ENCODE measurements at places on chromosomes 3 and 15. TPM values are rescaled to one million over a fixed set of nuclear protein-coding genes. Genes with fewer than 3 reads are reported as not detected.

GRCh38 chr3:56851966-56852884 lies 50.5 kb upstream of the ARHGEF3 start:
- peaks cover 10% of the 10 kb centered on the region for H3K4me1 ChIP-seq
- no peak overlapping the region for H3K4me3 ChIP-seq
- H3K27ac ChIP-seq: no peak overlapping the region
- no peak for DNase-seq

GRCh38 chr15:41603941-41604911 lies 45.2 kb downstream of the TYRO3 start:
- H3K27ac ChIP-seq: no peak overlapping the region
- peaks cover 14% of the 10 kb centered on the region for H3K4me1 ChIP-seq
- H3K27me3 ChIP-seq: 0 out of 2 replicates have a peak, but pooled peaks cover 3% of the 10 kb centered on the region
- H3K36me3 ChIP-seq: no peaks in the 10 kb centered on the region

DNA sequence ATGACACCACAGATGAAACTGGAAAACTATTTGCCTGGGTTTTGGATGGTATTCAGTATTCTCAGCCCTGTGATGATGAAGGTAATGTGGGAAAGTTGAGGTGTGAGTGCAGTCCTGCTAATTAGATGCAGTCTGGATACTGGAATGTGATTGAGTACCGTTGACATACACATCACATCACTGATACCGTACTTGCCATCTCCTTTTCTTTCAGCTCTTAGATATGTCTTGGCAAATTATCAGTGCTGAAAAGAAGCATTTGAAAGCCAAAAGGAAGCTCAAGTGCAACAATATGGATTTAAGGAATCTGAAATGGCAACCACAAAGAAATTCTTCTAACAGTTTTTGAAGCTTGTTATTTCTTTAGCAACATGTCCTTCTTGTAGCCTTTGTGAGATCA lies 381.4 kb upstream of the TGFBR2 start:
- H3K4me1 ChIP-seq: peaks cover 20% of the 10 kb centered on the region
- H3K4me3 ChIP-seq: no peak overlapping the region
- H3K27me3 ChIP-seq: no peaks in the 10 kb centered on the region

The GXYLT2 gene
- total RNA-seq: 13.3 TPM

Measured in SJSA1 (cell line).